ENCODE measurements at places on chromosomes 6 and 20. TPM values are rescaled to one million over a fixed set of nuclear protein-coding genes. Genes with fewer than 3 reads are reported as not detected.

The HLA-DPA1 gene
- total RNA-seq, result 77.8 TPM

The EPPIN gene
- total RNA-seq, result not detected

The RNF39 gene
- not detected for total RNA-seq

The CD109 gene
- total RNA-seq, result 3.8 TPM

The KLC4 gene
- total RNA-seq, result 133 TPM

The TNF gene
- total RNA-seq, result 0.41 TPM

The PPP1R3G gene
- not detected for total RNA-seq

The GSTA3 gene
- not detected for total RNA-seq

The SOBP gene
- total RNA-seq, result 15.9 TPM

The CGA gene
- not detected for total RNA-seq

The AIF1 gene
- total RNA-seq, result not detected

The ESR1 gene
- 0.48 TPM for total RNA-seq

The CAP2 gene
- 10.1 TPM for total RNA-seq

The FAM50B gene
- not detected for total RNA-seq

The BNIP5 gene
- total RNA-seq, result 6.0 TPM

DNA sequence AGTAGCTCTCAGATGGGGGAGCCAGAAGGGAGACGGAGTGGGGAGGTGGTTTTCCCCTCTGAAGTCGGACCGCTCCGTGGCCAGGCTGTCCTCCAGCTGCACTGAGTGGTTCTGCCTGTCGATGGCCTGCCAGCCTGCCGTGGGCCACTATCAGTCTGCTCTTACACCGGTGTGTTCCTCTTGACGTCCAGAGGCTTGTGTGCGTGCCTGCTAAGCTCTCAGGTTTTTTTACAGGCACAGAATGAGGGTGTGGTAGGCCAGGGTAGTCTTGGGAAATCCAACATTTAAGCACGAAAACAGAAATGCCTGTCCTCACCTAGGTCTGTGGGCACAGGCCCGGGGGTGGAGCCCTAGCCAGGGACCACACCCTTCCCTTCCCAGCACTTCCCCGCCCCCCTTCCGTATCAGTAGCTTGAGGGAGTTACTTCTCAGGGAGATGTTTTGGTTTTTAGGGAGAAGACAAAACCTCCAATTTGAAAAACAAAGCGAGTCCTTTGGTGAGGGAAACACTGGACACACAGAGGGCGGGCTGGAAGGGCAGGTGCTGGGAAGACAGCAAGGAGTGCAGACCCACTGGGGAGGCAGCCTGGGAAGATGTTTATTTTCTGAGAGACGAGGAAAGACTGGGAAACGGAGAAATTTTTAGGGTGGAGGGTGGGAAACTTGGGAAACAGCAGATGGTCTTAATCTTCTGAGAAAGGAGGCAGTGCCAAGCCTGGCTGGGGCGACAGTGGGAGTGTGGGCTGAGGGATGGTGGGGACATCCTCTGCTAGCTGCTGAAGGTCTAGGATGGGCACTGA, 106.5 kb downstream of the LY86 start:
- peak; percentile 86 for DNase-seq

- no peak for DNase-seq
Observed at GRCh38 chr6:42241915-42242314, 24.3 kb upstream of the MRPS10 start.

- no peak for DNase-seq
Observed at GRCh38 chr6:130794010-130794697, 33.1 kb upstream of the SMLR1 start.

DNA sequence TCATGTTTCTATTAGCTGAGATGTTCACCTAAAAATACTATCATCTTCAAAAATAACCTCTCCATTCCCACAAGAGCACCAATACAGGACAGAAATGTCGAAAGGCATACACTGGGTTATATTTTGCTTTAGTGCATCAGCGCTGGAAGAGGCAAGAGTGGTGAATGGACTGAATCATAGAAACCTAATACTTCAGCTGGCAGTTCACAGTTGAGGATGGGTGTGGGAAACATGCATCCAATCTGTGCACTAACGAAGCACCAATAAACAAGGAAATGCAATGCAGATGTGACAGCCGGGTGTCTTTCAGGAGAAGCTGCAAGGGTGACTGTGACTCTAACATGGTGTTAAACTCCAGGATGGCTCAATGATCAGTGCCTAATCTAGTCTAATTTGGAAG, 365.8 kb downstream of the ESR1 start:
- no peak for DNase-seq

DNA sequence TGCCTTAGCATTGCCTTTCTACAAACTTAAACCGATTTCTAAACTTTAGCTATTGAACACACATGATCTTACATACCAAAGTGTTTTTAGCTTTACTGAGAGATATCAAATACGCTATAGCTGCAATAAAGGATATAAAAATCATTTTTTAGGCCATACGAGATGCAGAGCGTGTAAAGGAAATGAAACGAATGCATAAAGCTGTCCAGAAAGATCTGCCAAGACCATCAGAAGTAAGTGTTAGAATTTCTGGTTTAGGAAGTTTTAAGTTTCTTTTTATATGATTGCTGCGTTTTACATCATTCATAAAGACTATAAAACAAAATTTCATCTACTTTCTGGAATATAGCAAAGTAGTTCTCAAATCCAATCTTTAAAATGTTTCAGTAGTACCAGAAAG, 38.4 kb downstream of the CDC5L start:
- DNase-seq, result no peak

- DNase-seq, result peak; percentile 50
Observed at GRCh38 chr6:4776493-4777393, 539 bp downstream of the CDYL start.

GRCh38 chr20:4815628-4816027, 93.9 kb downstream of the PRND start:
- no peak for DNase-seq

GRCh38 chr20:57622579-57623381, 2.6 kb upstream of the ZBP1 start:
- peak; percentile 79 for DNase-seq

- no peak for DNase-seq
Observed at GRCh38 chr6:74658391-74658790, 547.5 kb downstream of the COL12A1 start.

DNA sequence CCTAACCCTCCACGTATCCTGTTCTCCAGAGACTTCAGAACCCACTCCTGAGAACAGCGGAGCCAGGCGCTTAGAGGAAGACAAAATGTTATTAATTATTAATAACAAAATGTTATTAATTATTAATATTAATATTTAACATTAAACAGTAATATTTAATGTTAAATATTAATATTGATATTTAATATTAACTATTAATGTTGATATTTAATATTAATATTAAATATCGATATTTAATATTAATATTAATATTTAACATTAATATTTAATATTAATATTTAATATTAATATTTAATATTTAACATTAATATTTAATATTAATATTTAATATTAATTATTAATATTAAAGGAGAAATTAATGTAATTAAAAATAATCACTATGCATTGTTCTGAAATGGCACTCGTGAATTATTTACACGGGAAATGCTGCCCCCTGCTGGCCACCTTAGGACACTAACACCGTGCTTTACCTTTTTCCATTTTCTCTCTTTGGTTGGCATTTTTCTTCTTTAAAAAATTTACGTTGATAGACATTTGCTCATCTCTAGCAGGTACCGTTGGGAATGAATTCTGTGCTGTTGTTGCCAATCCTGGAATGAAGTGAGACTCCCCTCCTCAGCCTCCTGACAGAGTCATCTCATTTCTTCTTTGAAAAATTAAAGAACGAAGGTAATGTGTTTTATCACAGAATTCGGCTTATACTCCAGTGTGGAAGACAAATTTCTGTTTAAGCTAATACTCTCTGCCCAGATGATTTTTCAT, 7.5 kb upstream of the GGTLC1 start:
- DNase-seq, result peak; percentile 42

- DNase-seq, result peak; percentile 76
Observed at GRCh38 chr20:63628246-63628975, 1.5 kb upstream of the GMEB2 start.

GRCh38 chr6:34273242-34273805, 24.5 kb upstream of the SMIM29 start:
- no peak for DNase-seq

GRCh38 chr6:144647406-144647964, 362.4 kb downstream of the UTRN start:
- DNase-seq, result no peak

GRCh38 chr6:116924245-116924644, 47.2 kb downstream of the RFX6 start:
- DNase-seq, result no peak

GRCh38 chr6:111975466-111975865, 78.4 kb upstream of the CCN6 start:
- DNase-seq, result no peak
